ENCODE measurements at places on chromosomes 2 and 18. TPM values are rescaled to one million over a fixed set of nuclear protein-coding genes. Genes with fewer than 3 reads are reported as not detected.

DNA sequence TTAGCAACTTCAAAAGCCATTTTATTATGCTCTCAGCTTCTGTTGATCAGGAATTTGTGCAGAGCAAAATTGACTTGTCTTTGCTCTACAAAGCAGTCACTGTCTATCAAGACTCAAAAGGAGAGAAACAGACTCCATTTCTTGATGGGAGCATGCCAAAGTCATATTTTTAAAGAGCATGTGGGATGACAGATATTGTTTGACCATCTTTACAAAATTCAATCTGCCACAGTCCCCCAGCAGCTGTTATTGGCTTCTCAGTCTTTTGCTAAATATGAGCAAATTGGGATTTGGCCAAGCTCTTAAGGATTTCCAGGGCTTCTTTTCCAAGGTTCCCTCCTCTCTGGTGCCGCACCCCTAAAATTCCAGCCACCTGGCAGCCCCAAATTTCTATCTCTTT lies 67.9 kb downstream of the TEX51 start:
- DNase-seq, result no peak

Gene ZNF142
- 33.4 TPM for total RNA-seq

- DNase-seq, result no peak
These were observed 274.6 kb upstream of the CCDC68 start for GRCh38 chr18:55233857-55234256.

GRCh38 chr18:78813156-78813555 lies 166.5 kb upstream of the SALL3 start:
- no peak for DNase-seq

DNA sequence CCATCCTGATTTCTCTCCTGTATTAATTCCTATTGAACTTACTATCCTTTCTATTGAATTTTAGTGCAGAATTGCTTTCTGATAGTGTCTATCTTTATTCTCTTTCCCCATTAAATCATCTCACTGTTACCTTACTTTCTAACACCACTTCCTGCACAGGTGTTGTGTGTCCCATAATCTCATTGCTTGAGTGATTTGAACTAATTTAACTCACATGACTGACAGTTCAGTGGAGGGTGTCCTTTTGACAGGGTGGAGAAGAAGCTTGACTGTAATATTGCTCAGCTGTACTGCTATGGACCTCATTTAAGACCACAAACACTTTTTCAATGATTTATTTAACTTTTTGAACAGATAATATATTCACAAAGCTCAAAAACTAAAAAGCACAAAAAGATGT lies 211.8 kb downstream of the NRXN1 start:
- no peak for DNase-seq

Gene FAM237A
- not detected for total RNA-seq

DNA sequence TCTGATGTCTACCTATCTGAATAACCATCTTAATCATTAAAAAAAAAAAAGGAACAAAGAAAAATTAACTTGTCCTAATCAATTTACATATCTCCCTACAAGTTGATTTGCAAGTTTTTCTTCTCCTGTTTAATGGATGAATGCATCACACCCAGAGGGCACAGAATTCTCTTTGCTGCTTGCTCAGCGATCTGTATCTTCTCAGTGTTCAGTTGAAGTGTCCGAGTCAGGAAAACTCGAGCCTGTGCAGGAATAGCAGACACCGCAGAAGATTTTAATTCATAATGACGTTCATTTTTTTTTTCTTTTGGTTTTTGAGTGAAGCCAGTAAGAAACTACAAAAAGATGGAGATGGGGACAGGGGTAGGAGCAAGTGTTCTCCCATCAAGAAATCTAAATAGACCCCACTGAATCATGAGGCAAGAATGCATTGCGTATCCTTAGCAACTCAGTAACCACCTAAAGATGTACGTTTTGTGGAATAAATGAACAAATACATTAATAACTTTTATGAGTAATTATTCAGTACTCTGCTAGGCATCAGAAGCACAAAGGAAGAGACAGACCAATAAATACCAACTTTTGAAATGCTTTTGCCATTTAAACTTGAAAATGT lies 675.5 kb downstream of the LRP1B start:
- DNase-seq, result no peak

DNA sequence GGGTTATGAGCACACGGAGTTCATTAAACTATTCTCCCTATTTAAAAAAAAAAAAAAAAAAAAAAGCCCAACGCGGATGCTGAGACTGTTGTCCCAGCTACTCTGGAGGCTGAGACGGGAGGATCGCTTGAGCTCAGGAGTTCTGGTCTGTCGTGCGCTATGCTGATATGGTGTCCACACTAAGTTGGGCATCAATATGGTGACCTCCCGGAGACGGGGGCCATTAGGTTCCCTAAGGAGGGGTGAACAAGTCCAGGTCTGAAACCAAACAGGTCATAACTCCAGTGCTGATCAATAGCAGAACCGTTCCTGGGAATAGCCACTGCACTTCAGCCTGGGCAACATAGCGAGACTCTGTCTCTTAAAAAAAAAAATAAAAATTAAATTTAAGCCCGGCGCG lies 12.9 kb upstream of the ANKRD53 start:
- peak; percentile 57 for DNase-seq
